ENCODE measurements at places on chromosomes 6 and 20.

DNA sequence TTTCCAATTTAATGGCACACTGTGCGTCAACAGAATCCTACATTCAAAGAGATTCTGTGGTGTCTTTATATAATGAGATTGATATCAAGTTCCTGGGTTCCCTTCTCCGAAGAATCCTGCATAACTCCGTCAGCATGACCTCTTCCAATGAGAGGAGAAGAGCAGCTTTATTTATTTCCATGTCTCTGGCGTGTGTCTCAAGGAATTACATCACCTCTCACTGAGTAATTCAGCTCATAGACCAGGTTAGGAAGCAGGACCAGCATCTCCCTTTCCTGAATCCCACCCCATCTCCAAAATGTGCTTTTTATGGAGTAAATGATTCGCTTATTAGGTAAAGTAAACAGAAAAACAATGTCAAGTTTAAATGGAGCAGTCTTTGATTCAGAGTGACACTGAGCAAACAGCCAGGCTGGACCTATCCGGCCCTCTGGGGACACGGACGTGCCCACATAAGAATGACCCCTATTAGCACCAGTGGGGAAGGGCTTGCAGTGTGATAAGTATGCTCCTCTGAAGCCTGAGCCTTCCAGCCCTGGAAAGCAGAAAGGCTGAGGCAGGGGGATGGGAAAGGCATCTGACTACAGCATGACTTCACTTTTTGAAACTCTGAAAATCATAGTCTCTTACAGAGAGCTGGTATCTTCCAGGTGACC, 165.2 kb downstream of the CLIC5 start:
- no peak for DNase-seq

- DNase-seq: no peak
These were observed 10.6 kb downstream of the PYGB start for GRCh38 chr20:25258476-25258805.

DNA sequence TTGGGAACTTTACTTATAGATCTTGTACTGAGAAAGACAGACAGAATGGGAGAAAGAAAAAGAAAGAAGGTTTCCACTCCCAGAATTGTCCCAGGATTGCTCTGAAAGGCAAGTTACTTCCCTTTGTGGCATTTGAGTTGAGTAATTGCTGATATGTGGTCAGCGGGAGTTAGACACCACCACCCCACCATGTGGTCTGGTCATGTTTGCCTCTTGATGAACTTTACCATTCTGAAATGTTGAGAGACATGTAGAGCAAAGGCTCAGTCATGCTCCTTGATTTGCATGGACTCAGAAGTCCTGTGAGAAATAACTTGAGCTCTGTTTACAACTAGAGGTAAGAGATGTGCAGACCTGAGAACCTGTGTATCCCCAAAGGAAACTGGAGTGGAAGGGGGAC, 17.1 kb downstream of the TCF21 start:
- DNase-seq: no peak

- no peak for DNase-seq
These were observed 3.0 kb downstream of the PRND start for GRCh38 chr20:4724459-4725262.

DNA sequence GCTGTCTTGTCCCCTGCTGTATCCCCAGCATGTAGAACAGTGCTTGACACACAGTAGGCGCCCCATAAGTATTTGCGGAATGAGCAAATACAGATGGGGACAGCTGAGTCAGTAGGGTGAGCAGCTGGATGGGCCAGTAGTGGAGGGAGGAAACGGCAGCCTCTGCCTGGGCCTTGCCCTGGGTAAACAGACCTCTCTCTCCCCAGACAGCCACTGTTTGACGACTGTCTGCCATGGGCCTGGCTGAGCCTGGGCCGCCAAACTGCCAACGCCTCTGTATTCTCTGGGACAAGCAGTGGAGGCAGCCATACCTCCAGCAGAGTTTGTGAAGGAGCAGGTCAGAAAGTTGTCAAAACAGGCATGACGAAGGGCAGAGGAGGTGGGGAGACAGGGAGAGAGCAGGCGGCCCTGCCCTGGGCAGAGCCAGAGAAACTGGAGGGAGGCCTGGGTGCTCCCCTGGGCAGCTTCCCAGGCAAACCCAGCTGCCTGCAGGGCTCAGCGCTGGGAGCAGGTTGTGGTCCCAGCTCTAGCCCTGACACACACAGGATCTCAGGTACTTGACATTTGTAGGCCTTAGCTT, 15.2 kb downstream of the HNF4A start:
- DNase-seq: no peak

- DNase-seq: no peak
These were observed 44.2 kb upstream of the TOX2 start for GRCh38 chr20:43870484-43870883.

- DNase-seq: no peak
These were observed 937 bp downstream of the ZNF318 start for GRCh38 chr6:43368259-43369160.

DNA sequence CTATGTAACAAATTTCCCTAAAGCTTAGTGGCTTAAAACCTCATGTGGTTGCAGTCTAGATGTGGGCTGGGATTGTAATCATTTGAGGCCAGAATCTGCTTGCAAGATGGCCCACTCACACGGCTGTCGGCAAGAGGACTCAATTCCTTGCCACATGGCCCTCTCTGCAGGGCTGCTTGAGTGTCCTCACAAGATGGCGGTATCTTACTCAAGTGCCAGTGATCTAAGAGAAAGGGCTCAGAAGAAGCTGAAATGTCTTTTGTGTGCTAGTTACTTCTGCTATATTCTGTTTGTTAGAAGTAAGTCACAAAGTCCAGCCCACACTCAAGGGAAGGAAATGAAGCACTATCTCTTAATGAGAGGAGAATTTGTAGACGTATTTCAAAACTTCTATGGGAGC, 47.1 kb upstream of the PMEPA1 start:
- no peak for DNase-seq

GRCh38 chr6:89372506-89372901, 20.0 kb upstream of the UBE2J1 start:
- no peak for DNase-seq

GRCh38 chr6:71402096-71402495, 113.5 kb downstream of the OGFRL1 start:
- DNase-seq: no peak

DNA sequence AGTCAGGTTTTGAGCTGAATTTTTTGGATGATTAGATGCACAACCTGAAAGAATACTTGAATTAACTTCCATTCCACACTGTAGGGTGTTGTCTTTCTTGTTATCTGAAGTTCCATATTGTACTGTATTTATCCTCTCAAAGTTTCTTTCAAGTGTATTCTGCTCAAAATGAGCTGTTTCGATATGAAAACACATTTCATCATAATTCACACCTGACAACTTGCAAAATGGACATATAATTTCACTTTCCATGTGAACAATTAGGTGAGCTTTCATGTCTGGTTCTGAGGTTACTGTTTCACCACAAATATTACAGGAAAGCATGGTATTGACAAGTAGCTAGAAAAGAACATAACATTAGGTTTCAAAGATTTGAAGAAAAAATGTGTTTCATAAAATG, 1.7 kb downstream of the ZUP1 start:
- DNase-seq: no peak

DNA sequence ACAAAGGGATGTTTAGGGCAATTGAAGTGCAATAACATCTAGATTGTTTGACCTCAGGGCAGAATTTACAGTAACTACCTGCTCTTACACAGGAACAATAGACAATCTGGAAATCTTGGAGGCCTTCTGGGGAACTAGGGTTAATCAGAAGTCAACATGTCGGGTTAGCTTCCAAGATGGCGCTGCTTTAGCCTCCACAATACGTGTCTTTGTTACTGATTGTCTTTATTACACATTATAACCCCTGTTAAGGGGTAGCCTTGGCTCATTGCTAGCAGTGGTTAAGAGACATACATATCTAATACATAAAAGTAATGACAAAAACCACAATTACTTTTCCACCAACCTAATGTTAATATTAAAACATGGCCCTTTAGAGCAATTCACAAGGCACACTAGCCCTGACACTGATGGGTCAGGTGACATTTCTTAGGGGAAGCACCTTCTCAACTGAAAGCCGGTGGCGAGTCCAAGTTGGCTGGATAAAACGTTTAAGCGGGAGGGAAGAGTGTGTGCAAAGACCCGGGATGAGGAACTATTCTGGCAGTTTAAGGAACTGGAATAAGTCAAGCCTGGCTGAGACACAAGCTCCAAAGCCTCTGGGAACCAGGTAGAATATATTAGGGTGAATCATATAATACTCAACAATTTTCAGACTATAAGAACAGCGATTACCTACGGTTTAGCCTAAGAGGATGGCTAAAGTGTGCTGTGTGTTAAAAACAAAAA, 236.9 kb downstream of the BCAS1 start:
- no peak for DNase-seq

DNA sequence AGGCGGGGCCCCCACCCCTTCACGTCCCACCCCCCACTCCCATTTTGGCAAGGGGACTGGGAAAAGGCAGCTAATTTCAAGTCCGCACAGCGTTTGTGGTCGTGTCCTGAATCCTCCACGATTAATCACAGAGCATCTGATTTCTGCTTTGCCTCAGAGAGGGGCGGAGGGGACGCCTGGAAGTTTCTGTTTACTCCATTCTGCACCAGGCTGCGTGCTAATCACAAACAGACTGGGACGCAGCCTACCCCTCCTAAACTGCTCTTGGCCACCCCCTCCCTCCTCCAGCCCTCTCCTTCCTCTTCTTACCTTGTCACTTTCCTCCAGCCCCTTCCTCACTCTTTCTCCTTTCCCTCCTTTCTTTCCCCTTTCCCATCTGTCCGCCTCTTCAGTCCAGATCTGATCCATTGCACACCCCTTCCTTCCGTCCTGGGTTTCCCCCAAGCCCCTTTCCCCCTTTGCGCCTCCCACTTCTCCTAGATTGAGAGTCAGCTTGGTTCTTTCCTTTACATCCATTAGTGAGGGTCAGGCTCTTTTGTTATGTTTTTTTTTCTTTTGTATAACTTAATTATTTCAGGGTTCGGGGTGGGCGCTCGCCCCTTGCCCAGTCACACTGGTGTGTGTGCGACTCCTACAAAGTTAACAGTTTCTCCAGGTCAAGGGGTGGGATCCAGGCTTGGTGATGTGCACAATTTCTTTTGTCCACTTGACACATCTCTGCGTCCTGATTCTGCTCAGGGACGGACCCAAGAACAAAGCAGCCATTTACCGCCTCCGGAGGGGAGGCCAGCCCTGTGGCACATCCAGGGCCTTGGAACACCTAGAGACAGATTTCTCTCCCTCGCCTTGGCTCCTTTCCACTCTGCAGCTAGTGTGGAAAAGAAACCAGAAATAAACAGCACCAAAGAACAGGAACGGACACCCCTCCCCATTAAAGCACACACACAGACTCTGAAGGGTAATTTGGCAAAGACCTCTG, 520 bp upstream of the RIPOR3 start:
- no peak for DNase-seq

- DNase-seq: no peak
These were observed 87.4 kb downstream of the ZHX3 start for GRCh38 chr20:41230136-41230535.

GRCh38 chr20:3223651-3223993, 14.3 kb downstream of the ITPA start:
- no peak for DNase-seq

DNA sequence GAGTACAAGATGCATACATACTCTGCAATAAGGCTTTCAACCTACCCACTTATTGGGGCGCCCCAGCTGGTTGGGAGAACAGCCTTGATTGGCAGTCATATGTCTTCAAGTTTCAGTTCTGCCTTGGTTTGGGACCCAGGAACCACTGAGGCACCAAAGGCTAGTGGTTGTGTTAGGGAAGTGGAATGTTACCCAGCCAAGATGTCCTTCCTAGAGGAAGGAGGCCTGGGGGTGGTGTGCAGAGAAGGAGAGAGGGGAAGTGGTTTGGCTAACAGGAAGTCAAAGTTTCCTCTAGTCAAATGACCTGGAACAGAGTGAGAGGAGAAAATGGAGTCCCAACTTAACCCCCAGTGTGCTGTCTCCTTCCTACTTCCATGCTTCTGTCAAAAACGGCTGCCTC, 59.4 kb downstream of the CD164 start:
- no peak for DNase-seq

GRCh38 chr6:169931261-169931660, 179.8 kb downstream of the ERMARD start:
- DNase-seq: no peak

DNA sequence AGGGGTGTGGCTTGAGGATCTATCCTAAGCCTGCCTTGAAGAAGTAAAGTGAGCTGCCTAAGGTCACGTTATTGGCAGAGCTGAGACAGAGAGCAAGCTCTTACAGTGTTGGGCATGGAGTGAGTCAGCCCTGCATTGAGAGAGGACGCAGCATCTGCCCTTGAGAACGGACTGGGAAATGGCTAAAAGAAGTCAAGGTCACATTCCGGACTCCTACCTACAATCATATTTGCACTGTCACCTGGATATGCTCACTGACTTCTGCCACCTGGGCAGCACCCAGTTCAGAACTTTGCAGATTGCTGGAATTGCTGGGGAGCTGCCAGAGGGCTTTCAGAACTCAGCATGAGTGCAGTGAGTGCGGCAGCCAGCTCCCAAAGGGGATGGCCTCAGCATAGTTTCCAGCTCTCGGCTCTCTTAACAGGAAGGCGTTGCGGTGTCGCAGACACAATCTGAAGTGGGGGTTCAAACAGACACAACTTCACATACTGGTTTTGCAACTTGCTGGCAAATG, 199.3 kb upstream of the SGK1 start:
- DNase-seq: peak; percentile 73

DNA sequence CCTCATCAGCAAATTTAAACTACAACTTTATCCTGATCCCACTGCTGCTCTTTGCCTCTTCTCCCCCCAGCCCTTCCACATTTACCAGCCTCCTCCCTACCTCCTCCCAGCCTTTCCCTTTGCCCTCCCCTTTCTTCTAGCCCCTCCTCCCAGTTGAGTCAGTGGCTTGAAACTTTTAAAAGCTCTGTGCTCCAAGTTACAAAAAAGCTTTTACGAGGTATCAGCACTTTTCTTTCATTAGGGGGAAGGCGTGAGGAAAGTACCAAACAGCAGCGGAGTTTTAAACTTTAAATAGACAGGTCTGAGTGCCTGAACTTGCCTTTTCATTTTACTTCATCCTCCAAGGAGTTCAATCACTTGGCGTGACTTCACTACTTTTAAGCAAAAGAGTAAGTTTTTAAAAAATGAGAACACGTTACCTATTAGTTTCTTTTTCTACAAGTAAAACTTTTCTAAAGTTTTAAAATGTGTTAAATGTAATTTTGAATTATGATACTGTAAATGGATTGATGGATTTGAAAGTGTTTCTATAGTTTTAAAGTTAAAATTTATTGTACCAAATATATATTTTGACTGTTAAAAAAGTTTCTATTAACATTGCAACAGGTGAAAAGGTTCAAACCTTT, at the start of gene GJA1:
GJA1 (plus strand) TSS at position 203 of the 626 bp plus-strand sequence. CDS start 11,202 bp downstream, outside the sequence.
- DNase-seq: peak; percentile 88

Measured in SK-N-MC (cell line).